ENCODE measurements at places on chromosomes 4 and X.

DNA sequence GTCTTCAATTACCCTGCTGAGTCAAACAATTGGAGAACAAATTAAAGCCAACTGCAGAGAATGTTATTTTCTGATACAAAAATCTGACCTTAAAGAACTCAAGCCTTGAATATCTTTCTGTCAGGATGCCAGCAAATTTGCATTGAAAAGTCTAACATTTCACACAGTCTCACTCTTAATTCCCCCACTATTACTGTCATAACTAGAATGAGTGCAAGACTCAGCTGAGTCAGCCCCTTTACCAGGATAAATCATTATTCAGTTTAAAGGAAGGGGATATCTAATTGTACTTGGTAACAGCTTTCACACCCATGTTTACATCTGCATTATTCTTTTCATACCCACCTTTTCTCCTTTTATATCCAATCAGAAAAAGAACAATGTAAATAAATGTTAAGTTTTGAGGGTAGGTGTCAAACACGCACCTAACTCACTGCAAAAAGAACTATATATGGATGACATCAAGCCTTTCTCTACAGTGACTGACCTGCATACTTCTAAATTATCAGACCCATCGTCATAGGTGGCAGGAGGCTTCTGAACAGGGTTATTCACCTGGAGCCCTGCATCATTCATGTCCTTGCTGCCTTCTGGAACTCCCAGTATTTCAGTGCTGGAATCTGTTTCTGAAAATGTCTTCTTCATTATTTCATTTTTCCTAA lies 117.4 kb downstream of the TMA16 start:
- no peak for DNase-seq

DNA sequence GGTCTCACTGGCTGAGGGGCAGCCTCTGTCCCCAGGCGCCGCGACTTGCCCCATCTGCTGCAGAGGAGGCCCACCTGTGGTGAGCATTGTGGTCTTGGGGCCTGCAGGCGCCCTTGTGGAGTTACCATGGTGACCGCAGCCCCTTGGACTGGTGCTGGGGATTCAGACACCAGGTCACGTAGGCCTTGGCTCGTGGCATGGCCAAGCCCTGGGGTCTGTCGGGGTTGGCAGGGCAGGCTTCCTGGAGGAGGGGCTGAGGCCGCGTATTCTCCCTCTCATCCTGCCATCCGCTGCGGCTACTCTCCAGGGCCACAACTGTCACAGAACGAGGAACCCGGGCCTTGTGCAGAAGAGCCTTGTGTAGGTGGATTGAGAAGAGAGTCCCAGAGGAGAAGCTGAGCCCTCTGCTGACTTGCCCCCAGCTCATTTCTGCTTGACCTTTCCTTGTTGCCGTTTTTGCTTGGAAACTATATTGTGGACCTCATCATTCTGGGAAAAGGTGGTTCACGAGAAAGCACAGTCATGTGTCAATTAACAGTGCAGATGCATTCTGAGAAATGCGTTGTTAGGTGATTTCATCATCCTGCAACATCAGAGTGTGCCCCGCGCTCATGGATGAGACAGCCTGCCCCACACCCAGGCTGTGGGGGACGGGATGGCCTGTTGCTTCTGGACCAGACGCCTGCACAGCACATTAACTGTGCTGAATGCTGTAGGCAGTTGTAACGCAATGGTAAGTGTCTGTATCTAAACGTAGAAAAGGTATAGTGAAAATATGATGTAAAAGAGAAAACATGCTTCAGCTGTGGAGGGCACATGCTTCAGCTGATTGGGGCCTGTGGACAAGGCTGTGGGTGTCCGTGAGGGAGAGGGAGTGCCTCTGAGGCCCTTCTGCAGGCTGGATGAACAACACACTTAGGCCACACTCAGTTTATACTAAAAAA lies 38.5 kb downstream of the TRMT44 start:
- DNase-seq, result no peak

DNA sequence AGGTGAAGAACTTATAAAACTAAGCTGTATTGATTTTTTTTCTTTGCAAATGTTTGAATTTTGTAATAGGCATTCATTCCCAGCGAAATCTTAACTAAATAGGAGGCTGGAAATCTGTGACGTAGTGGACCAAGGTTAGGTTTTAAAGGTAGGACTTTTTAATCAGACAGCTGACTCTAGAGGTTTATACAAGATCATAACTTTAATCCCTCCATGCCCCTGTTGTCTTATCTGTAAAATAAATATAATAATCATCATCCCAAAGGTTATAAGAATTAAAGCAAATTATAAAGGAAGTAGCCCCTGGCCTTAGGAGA lies 101.3 kb downstream of the SHROOM3 start:
- DNase-seq, result no peak

DNA sequence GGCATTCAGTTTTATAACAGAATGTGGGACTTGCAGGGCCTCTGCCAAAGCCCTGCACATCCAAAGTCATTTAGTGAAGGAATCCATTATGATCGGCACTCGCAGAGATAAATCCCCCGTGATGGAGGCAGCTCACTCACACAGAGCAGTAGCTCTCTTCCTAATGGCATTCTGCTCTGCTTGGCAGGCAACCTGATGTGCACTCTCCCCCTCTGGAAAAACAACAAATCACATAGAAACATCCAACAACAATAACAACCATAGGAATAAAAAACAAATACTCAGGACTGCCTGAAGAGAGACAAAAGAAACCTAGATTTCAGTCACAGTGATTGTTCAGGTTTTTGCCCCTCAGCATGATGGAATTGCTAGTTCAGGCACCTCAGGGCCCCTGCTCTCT lies 59.7 kb downstream of the NAA11 start:
- no peak for DNase-seq

DNA sequence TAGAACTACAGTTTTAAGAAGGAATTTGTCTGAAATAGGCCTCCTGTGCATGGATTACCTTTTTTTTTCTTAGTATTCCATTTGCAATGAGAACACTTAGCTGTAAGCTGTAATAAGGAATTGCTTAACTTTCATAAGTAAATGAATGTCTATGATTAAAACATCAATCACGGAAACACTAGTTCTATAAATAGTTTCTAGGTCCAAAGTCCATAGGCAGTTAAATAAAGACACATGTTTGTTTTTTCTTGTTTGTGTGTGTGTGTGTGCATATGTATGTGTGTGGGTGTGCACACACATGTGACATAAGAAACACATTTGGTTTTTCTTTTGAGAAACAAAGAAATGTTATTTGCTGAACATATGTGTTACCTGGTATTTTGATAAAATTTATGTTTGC lies 11.2 kb downstream of the GPRIN3 start:
- DNase-seq, result no peak

- DNase-seq, result no peak
These were observed 917.2 kb downstream of the DMD start for GRCh38 chrX:32293962-32294700.

GRCh38 chr4:38949411-38950051 lies 81.9 kb downstream of the FAM114A1 start:
- peak; percentile 8 for DNase-seq

- DNase-seq, result no peak
These were observed 2.0 kb upstream of the FGB start for GRCh38 chr4:154560824-154561231.

DNA sequence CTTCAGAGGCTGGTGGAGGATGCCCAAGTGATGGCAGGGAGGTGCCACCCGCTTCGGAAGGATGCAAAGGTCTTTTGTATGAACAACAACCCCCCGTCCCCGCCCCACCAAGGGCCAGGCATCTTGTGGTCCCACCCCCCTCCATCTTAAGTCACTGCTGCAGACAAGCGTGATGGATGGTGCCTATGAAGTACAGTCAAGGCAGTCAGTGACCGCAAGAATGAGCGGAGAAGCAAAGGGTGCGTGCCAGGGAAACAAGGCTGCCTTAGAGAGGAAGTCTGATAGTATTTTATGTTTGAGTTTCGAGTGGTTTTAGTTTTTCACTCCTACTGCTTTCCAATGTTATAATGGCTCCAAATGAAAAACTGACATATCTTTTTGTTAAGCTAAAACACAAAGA lies 68.7 kb upstream of the GPM6B start:
- DNase-seq, result no peak

DNA sequence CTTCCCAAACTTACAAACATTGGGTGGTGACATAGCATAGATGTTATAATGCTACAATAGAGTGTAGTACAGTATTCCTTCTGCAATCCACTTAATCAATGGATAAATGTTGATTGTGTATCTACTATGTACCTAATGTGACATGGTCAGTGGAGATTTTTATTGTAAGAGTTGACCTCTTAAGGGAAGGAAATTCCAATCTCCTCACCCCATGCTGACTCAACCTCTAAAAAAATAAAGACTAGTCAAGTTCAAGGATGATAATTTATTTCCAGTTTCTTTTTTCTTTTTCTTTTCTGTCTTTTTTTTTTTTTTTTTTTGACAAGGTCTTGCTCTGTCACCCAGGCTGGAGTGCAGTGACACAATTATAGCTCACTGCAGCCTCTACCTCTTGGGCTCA lies 206.5 kb upstream of the STS start:
- DNase-seq, result no peak

DNA sequence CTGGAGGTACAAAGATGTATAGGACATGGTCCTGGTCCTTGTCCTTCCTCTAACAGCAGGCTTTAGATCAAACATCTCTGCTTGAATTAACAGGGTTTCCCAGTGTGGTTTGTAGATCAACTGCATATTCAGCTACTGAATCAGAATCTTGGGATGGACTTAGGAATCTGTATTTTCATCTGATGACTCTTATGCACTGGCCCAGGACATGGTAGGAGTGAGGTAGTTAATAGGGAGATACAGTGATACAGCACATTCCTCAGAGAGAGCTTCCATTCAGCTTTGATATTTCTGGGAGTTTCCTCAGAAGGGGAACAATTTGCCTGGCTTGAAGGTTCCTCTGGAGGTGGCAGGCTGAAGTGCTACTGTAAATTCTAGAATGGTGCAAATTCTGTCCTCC lies 203.1 kb downstream of the LARP7 start:
- DNase-seq, result no peak

DNA sequence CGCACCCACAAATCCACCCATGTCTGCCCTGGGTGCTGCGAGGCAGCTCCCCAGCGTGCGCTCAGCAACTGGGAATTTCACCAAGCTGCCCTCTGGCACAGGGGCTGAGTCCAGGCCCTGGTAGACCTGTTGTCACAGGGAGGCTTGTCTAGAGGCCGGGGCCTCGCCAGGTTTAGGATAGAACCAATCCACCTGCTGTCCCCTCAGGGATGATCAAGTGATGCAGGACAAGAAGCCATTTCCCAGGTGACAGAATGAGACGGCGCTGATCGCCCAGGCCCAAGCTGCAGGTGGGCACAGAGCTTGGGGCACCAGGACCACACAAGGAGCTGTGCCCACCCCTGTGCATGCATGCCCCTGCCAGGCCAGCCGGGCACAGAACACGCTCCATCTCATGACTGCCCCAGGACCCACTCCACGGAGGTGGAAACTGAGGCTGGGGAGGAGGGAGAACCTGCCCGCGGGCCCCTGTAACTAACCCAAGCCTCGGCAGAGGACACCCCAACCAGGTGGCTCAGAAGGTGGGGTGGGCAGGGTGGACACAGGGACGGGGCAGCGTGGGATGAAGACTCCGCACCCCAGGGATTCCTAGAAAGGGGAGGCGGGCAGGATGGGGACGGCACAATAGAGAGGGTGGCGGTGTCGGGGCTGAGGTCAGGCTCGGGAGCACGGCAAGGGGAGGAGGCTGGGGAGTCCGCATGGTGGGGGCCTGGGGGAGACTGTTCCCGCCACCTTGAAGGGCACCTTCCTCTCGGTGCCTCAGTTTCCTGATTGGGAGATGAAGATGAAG lies 78.0 kb downstream of the ZFYVE28 start:
- DNase-seq, result no peak

DNA sequence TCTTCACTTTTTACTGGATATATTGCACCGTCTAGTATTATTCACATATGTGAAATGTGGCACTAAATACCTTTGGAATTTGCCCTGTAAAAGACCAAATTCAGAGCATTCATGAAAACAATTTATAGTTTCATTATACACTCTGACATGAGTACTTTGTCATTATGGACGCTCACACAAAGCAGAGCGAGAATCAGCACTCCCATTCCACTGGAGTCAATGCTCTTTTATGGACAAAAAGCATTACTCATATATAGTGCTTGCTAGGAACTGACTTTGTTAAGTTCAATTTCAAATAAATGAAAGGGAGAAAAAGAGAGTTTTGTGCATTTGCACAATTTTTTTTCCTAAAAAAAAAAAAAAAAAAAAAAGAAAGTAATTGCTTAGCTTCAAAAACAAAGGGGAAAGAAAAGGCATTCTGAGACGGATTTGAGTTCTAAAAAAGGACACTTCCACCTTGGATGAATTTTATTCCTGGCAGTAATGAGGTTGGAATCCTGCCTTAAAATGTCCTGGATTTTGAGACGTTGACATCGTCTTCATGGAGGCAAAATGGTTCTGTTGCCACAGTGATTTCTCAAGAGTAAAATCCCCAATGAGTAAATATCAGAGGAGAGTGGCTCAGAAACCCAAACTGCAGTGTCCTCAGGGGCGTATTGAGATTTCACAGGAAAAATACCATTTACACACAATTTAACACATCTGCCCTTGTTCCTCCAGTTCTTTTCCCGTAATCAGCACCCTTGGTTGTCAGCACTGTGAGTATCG lies 34.8 kb downstream of the CCDC149 start:
- DNase-seq, result no peak

DNA sequence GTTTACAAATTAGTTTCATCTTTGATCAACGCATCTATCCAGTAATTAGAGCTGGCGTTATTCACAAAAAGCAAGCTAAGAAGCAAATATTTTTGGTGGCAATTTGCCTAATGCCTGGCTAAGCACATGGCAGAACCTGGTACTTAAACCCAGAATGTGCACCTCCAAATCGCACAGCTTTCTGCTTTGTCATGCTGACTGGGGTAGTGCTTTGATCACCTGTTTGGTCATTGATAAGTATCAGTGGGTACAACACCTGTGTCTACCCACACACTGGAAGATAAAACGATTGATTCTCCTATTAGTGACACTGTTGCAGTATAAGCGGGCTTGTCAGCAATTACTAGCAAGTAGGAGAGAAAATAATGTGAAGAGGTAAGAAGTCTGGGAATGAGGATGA lies 1.9 kb downstream of the NUDT6 start:
- DNase-seq, result no peak

GRCh38 chrX:86002076-86002896 lies 45.1 kb downstream of the CHM start:
- no peak for DNase-seq

- DNase-seq, result no peak
These were observed 260.0 kb downstream of the PACRGL start for GRCh38 chr4:20960291-20960690.

All from HTR-8/SVneo (cell line).